Fibroblast of lung (primary cell): ENCODE measurements at places on chromosomes 4 and X. TPM values are rescaled to one million over a fixed set of nuclear protein-coding genes. Genes with fewer than 3 reads are reported as not detected.

Gene USP17L29
- not detected in 2 replicates for polyA plus RNA-seq

DNA sequence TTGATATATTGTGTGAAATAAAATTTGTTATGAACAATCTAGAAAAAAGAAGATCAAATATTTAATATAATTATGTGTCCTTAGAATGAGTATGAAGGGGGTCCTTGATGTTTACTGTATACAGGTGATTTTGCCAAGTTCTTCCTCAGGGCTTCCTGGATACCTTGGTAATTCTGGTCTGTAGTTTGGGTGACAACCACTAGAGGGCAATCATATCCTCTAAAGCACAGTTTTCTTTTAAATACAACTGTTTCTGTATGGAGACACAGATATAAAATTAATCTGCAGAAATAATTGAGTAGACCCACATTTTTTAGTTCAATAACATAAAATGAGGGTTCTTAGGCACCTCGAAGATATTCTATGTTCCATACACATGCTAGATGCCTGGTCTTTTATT lies 157.7 kb downstream of the SPANXN1 start:
- DNase-seq, result peak; percentile 3

DNA sequence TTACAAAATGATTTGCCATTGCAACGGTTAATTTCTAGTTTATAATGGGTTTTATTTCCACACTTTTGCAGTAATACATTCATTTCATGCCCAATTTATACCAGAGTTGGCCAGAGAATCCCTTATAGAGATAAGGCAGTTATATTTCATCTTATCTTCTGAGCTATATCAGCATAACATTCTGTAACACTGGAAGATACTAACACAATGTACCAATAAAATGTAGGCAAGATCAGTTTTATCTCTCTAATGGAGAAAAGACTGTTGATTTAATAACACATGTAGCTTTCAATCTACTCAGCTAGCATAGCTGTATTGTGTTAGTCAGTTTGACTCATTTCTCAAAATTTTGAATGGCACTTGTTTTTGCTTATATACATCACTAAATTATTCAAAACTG lies 738.6 kb downstream of the TRAM1L1 start:
- no peak for DNase-seq

GRCh38 chr4:182805321-182805720 lies 111.9 kb downstream of the DCTD start:
- no peak for DNase-seq

GRCh38 chr4:113355550-113356371 lies 306.3 kb downstream of the ANK2 start:
- peak; percentile 97 for DNase-seq

Gene TRMT2B
- polyA plus RNA-seq, result 6.9 and 11.1 TPM in 2 replicates

DNA sequence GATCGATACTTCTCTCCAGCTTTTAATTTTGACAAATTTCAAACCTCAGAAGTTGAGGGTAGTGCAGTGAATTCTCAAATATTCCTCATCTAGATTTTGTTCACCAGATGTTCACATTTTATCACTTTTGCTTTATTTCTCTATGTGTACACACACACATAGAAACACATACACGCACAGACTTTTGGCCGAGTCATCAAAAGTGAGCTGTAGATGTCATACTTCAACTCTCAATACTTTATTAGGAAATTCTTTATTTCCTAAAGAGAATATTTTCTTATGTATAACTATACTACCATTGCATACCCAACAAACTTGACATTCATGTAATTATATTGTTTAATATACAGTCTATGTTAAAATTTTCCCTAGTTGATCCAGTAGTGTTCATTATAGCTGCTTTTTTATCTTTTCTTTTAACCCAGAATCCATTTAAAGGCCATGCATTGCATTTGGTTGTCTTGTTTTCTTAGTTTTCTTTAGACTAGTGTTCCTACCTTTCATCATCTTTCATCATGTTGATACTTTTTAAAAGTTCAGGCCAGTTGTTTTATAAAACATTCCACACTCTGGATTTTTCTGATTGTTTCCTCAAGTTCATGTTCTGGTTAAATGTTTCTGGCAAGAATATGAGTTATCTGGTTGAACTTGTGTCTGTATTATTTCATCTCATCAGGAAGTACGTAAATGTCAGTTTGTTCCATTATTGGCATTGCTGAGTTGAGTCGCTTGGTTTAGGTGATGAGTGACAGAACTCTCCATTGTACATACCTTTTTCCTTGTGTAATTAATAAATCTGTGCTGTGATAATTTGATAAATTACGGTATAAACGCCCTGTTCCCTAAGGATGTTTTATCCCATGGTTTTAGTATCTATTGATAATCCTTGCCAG lies 94.1 kb upstream of the TLR2 start:
- DNase-seq, result no peak

DNA sequence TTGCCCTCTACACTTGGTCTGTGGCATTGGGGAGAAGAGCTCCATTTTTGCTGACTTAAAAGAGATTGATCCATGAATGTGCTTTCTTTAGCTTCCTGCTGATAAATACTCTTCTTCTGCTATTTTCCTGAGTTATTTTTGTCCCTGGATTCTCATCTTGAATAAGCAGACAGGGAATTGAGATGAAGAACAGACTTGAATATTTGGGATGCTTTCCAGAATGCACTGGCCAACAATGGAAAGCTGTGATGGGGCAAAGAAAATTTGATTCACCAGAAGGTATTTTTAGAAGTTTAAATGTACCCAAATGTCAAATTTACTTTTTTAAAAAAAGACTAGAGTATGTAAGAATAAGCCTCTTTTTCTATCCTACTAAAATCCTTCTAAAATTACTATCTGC lies 309.9 kb upstream of the PPP1R2C start:
- no peak for DNase-seq

DNA sequence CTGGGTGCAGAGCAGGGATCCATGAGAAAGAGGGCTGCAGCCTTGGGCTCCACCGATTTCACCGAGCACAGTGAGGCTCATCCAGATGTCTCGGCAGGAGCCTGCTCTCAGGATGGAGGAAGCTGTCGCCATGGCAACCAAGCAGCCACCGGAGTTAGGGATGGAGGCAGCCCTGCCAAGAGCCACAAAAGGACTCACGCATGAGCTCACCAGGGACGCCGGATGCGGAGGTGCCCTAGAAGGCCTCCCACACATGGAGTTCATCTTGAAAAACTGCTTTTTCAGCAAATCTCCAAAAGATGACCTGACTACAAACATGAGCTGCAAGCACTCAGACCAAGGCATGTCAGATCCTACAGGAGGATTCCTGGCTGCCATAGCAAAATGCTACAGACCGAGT lies 90.7 kb downstream of the WFS1 start:
- peak; percentile 6 for DNase-seq

GRCh38 chr4:173288698-173289352 lies 45.3 kb downstream of the HMGB2 start:
- no peak for DNase-seq

Gene ARMCX5
- 12.9 and 13.9 TPM in 2 replicates for polyA plus RNA-seq

DNA sequence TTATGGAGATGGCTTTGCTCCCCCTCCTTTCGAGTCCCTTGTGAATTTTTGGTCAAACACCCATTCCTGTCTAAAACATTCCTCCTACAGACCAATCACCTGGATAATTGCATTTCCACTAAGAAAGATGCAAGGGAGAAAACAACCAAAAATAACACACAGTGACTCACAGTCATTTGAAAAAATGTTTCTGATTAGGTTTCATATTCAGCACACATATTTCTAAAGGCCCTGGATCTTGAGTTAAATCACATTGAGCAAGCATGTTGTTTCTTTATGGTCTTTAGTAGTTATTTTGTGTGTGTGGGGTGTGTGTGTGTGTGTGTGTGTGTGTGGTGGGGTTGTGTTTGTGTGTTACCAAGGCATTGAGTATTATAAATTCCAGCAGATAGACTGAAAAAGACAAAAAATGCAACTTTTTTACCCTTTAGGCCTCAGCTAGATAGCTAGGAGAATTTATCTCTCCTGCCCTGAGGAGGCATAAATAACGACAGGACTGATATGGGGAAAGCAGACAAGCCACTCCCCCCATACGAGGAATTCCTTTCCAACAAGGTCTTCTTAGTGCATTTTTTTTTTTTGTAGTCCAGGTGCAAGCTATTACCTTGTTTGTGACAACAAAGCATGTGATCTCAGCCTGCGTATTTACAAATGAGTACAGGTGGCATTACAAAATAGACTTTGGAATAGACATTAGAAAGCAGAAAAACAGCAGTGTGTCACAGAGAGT lies 265.4 kb upstream of the ADGRL3 start:
- no peak for DNase-seq

DNA sequence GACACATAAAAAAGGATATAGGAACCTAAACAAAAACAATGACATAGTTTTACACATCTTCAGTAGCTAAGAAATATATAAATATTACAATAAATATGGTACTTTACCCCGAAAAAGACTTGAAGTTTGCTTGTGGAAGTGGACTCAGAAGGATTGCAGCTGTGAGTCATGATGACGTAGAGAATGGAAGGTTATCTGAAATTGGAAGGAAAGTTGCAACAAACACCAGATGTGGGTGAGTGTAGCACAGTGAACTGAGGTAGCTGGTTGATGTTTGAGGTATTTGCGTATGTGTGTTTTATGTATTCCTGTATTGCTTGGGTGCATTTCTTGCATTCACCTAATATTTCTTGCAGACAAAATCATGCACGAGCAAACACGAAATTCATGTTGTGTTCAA lies 113.0 kb downstream of the ARX start:
- peak; percentile 95 for DNase-seq

DNA sequence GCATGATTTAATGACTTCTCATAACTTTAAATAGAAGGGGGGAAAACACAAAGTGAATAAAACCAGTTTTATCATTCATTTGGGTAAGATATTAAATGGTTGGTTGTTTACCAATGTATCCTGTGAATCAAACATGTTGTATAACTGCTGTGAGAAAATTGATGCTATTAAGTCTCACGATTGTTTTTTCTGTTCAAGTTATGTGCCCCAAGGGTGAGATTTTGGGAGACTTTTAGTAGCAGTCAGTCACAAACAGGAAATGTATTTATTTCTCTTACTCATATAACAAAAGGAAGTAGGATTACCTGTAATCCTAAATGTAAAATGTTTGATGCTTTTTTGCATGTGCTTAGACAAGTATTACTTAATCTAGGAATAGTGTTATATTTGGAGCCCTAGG lies 39.2 kb downstream of the MTHFD2L start:
- no peak for DNase-seq

GRCh38 chrX:71626576-71626975 lies 8.3 kb upstream of the CXCR3 start:
- no peak for DNase-seq

Gene AMTN
- polyA plus RNA-seq, result not detected in 2 replicates

DNA sequence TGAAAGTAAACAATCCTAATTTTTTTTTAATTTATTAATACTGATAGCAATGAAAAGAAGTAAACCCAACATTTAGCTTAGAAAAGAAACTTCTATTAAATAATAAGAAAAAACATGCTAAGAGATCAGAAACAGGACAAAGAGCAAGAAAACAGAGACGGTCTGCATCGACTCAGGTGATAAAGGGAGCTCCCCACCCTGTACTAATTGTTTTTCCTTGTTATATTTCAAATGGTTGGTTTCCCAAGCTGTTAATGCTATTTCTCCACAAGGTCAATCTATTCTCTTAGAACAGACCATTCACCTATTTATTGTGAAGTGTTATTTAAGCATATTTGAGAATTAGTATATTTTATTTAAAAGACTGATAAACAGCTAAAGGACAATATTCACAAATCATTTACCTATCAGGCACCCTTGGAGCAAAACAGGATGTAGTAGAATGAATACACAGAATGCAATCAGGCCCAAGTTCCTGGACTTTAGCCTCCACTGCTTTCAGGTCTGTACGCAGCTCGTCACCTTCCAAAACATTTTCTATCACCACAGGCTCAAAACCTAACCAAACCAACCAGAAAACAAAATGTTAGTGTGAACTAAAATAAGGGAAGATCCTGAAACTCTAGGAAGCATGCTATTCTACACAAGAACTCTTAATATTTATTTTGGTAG lies 5.5 kb downstream of the SEPSECS start:
- DNase-seq, result no peak

Gene STK26
- 2.2 and 2.7 TPM in 2 replicates for polyA plus RNA-seq

GRCh38 chrX:129556806-129557315 lies 16.8 kb downstream of the OCRL start:
- DNase-seq, result no peak

- DNase-seq, result no peak
These were observed 115.4 kb upstream of the NDST4 start for GRCh38 chr4:115228851-115229250.

Gene PRR27
- not detected in 2 replicates for polyA plus RNA-seq

Gene DBET
- polyA plus RNA-seq, result not detected in 2 replicates

DNA sequence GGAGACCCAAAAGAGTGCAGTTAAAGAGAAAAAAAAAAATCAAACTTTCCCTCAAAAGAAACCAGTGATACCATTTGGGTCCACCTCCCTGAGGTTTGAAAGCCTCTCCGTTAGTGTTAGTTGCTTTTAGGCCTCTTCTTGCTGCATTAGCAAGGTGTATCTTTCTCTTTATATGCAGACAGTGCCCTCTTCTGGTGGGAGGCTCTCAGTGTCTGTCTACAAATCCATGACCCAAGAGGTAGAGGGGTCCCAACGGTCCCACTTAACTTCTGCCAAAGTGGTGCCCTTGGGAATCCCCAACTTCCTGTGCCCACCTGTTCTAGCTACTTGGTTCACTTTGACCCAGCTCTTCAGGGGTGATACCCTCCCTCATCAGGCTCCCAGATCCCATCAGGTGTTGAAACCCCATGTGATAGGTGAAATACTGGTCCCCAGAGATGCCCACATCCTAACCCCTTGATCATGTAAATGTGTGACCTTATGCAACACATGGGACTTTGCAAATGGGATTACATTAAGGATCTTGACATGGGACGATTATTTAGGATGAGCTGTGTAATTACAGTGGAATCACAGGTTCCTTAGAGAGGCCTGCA lies 63.7 kb upstream of the CD99 start:
- peak; percentile 46 for DNase-seq

DNA sequence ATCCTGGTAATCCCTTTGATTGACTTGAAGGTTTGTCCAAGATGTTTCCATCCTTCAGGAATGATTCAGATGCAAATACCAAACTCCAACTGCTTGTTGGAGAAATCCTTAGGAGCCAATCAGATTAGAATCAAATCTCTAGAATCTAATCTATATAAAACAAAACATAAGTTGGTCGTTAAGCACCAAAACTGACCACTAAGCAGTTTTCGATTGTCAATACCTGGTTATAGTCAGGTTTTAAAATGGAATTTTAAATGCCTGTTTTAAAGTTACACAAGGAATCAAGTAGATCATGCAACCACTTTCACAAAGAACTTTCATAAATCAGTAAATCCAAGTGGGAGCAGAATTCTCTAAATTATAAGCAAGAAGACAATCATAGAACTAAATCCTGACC lies 236.1 kb downstream of the PARM1 start:
- no peak for DNase-seq

Gene SYTL4
- polyA plus RNA-seq, result 2.9 and 5.7 TPM in 2 replicates

Gene SLC4A4
- 16.9 and 33.4 TPM in 2 replicates for polyA plus RNA-seq

- DNase-seq, result no peak
These were observed 91.3 kb downstream of the FBXL5 start for GRCh38 chr4:15563871-15564270.

DNA sequence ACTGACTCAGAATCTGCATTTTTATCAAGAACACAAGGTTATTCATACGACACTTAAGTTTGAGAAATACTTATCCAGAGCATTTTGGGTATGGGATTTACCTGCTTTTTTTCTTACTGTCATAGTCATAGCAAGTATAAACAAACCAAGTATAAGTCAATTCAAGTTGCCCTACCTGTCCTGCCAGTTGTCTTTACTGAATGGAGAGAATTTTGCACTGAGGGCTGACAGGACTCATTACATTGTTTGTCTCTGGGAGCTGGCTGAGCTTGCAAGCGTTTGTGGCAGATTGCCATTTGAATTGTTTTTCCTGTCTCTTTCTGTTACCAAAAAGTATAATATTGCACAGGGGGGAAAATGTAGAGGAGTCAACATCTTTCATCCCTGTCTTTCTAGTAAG lies 278.9 kb upstream of the MAGEC2 start:
- DNase-seq, result no peak

Gene MSANTD1
- 0.02 TPM in 1 of 2 replicates, not detected in the other for polyA plus RNA-seq

Gene FGF16
- not detected in 2 replicates for polyA plus RNA-seq
